RPMI7951 (cell line): ENCODE measurements at places on chromosomes 5 and 9. TPM values are rescaled to one million over a fixed set of nuclear protein-coding genes. Genes with fewer than 3 reads are reported as not detected.

GRCh38 chr9:116057371-116057770 lies 96.2 kb upstream of the PAPPA start:
- DNase-seq, result no peak

DNA sequence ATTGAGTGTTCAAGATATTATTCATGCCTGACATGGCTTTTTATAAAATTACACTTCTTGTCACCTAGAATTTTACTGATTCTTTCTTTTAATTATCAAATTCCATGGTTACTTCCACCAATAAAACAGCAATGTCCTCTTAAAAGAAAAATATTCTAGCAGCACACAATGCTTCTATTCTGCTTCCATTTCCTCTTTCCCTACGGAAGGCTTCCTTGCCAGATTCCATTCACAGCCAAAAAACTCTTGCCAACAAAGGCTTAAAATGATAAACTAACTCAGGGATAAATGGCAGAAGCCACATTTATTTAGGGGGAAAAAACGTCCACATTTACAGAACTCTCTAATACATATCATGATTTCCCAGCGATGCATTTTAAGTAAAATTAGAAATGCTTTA lies 111.6 kb downstream of the CTNND2 start:
- no peak for DNase-seq

DNA sequence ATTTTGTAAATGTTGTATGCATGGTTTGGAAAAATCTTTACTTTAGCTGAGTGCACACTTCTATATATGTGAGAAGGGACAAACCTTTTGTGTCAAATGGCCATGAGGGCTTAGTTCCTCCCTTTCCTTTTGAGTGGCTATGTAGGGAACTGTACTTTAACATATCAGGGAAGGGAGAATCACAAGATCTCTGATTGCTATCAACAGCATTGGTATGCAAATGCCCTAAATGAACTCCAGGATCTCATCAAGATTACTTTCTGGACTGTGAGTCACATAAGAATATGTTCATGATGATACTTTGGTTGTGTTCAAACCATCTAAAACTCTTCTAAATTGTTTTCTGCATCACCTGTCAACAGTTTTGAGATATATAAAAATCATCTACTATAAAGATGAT lies 31.2 kb upstream of the MROH2B start:
- no peak for DNase-seq

N4BP3 gene
- total RNA-seq, result 0.12 and 0.29 TPM in 2 replicates

GRCh38 chr5:69312459-69313160 lies 20.0 kb downstream of the CCDC125 start:
- no peak for DNase-seq

DNA sequence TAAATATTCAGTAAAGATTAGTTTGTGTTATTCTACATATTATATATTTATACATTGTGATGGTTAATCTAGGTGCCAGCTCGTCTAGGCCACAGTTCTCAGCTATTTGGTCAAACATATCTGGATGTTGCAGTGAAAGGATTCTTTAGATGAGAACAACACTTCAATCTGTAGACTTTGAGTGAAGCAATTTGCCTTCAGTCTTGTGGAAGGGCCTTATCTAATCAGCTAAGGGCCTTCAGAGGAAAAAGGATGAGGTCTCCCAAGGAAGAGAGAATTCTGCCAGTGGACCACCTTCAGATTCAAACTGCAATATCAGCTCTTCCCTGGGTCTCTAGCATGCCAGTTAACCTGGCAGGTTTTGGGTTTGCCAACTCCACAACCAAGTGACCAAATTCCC lies 112.0 kb downstream of the SH3TC2 start:
- DNase-seq, result no peak

- peak; percentile 71 for DNase-seq
Observed at GRCh38 chr9:80789831-80790230, 899.5 kb downstream of the TLE1 start.

DNA sequence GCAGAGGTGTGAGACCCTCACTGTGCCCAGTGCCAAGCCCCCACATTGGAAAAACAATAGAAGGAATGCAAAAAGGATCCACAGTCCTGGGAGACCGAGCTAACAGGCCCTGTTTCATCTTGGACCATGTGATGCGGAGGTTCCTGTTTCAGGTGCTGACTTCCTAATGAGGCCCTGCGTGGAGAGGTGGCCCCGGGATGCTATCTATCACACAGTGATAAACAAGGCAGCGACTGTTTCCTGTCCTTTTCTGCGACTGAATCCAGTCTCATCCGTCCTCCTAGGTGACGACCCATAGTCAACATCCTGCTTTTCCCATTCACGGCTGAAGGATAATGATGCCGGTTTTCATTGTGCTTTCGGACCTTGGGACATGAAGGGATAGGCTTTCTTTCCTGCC lies 56.4 kb upstream of the BOD1 start:
- DNase-seq, result no peak

RANBP3L gene
- 2.6 and 3.3 TPM in 2 replicates for total RNA-seq

ANKRD18A gene
- total RNA-seq, result not detected in 2 replicates

DNA sequence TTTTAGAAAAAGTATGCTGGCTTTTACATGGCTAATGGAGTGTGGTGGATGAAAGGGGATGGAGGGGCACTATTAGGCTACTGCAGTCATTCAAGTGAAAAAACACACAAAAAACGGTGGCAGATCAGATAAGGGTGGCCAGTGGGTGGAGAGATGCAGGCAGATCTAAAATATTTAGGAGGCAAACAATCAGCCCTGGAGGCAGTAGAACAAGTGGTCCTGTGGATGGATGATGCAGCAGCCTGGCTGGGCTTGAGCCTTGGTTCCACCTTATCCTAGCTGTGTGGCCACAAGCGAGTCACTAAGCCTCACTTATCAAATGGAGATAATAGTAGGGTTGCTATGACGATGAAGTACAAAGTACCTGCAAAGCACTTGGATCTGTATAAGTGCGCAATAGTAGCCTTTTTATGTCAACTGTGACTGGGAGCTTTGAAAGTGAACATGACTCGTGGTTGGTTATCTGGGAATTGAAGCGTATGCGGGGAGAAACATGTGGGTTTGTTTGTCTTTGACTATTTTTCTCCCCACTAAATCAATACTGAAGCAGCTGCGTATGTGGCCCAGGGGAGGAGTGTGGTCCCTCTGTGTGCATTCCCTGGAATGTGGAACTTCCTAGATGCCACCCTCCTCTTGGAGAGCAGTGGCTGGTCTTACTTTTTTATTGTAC lies 20.2 kb downstream of the NSG2 start:
- DNase-seq, result no peak

GRCh38 chr9:121658166-121658565 lies 6.7 kb downstream of the DAB2IP start:
- no peak for DNase-seq

- DNase-seq, result peak; percentile 13
Observed at GRCh38 chr5:98333921-98334320, 439.5 kb upstream of the RGMB start.

- no peak for DNase-seq
Observed at GRCh38 chr5:88398316-88398715, 129.7 kb upstream of the TMEM161B start.

- DNase-seq, result no peak
Observed at GRCh38 chr5:101561018-101561417, 657.9 kb upstream of the ST8SIA4 start.

- DNase-seq, result no peak
Observed at GRCh38 chr5:173622183-173623047, 6.0 kb upstream of the BOD1 start.

- peak; percentile 81 for DNase-seq
Observed at GRCh38 chr9:93132287-93132927, 1.6 kb downstream of the NINJ1 start.

- DNase-seq, result no peak
Observed at GRCh38 chr9:89046832-89047231, 55.6 kb downstream of the S1PR3 start.

- DNase-seq, result no peak
Observed at GRCh38 chr5:43363445-43364152, 48.6 kb downstream of the CCL28 start.

SMIM3 gene
- total RNA-seq, result 150 and 175 TPM in 2 replicates
